Activated naive CD4-positive, alpha-beta T cell treated with Interleukin-2 at 50 U/mL for 16 hours (primary cell): ENCODE measurements at places on chromosomes 7 and 10.

GRCh38 chr7:5360451-5360850, 63.2 kb downstream of the TNRC18 start:
- DNase-seq, result no peak

DNA sequence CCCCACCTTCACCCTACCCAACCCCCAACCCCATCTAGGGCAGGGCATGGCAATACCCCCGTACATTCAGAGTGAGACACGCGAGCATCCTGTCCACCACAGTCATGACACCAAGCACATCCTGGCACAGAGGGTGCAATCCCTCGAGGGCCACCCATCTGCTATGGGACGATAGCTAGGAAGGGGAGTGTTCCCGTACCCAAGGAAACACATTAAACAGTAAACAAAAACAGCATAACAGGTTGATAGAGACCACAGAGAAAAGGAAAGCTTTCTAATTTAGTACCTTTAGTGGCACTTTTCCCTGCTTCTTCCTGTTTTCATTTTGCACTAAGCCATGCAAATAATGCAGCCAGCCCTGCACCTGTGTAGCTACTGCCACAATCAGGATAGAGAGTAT, 2.3 kb upstream of the SMKR1 start:
- no peak for DNase-seq

DNA sequence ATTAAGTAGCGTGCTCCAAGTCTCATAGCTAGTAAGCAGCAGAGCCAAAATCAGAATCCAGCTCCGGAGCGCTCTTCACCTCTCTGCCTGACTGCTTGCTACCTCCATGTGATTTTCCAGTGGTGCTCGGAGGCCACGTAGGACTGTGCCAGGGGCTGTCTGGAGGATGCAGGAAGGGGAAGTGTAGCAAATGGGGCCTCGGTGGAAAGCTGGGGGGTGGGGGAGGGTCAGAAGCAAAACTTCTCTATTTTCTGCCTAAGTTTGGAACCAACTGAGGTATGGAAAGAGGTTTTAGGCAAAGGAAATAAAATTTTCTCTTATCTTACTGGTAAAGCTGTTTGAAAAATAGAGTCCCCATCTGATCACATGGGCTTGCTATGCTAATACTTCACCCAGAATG, 108.7 kb downstream of the TBXAS1 start:
- DNase-seq, result no peak

DNA sequence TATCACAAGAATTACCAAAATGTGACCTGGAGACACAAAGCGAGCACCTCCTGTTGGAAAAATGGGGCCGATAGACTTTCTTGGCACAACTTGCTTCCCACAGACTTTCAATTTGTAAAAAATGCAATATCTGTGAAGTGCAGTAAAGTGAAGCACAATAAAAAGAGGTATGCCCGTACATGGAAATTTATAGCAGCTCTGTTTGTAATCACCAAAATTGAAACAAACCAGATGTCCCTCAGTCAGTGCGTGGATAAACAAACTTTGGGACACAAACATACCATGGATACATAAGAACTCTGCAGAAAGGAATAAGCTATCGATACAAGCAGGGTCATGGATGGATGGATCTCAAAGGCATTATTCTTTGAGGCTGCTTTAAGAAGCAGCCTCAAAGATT, 33.6 kb downstream of the ARID5B start:
- no peak for DNase-seq

DNA sequence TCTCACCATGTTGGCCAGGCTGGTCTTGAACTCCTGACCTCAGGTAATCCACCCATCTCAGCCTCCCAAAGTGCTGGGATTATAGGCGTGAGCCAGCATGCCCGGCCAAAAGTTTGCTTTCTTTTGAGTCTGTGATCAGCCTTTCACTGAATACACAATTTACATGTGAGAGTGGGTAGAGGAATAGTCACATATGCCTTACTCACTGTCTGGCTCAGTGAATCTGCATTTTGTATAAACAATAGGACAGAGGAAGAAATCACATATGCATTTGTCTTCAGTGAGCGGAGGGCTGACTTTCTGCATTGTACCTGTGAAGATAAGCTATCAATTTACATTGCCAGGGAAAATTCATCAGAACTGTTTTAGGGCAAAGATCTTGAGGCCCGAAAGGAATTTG, 2.5 kb upstream of the TECPR1 start:
- no peak for DNase-seq

DNA sequence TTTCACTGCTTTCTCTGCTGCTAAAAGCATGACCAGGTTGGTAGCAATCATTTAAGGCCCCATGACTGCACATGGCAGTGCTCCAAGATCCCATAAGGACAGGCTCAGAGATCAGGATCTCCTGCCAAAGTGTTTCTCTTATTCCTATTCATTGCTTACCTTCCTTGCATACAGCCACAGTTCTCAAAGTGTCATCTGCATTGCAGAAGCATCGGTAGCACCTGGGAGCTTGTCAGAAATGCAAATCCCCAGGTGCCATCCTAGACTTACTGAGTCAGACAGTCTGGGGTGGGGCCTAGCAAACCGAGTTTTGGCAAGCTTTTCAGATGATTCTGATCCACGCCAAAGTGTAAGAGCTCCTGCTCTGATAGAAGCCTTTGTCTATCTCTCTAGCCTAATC, 489.0 kb upstream of the AUTS2 start:
- DNase-seq, result no peak

DNA sequence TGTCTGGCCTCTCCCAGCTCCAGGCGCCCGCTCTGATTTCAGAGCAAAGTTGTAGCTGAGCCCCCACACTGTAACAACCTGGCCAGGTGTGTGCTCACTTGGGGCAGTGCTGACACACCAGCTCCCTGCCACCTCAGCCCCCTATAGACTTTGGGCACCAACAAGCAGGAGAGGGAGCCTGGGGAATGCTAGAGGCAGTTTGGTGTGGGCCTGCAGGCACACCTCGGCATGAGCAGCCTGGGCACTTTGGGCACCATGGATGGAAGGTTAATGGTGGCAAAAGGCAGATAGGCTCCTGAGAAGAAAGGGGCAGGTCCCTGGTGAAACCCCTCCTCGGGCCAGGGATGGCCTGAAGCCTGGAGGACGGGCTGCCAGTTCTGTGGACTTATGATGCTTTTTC, 212.7 kb upstream of the GNAI1 start:
- no peak for DNase-seq

GRCh38 chr10:119691726-119692125, 34.1 kb upstream of the INPP5F start:
- DNase-seq, result no peak

DNA sequence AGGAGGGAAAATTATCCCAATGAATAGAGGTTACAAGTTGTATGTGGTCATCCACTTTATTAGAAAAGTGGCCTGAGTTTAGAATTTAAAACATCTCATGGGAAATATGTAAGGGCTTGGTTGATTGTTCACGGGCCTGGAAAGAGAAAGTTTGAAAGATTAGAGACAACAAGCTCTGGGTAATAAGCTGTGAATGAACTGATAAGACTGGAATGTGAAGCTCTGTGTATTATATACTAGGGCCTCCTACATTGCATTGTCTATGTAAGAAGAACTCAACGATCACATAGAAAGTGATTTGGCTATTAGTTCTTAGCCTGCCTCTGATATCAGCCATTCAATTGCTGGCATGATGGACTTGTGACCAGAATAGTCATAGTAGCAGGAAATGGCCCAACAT, 199.2 kb upstream of the MAGI2 start:
- no peak for DNase-seq

GRCh38 chr7:46658281-46658680, 737.2 kb upstream of the IGFBP3 start:
- no peak for DNase-seq
